ENCODE measurements at places on chromosomes 1 and 21.

DNA sequence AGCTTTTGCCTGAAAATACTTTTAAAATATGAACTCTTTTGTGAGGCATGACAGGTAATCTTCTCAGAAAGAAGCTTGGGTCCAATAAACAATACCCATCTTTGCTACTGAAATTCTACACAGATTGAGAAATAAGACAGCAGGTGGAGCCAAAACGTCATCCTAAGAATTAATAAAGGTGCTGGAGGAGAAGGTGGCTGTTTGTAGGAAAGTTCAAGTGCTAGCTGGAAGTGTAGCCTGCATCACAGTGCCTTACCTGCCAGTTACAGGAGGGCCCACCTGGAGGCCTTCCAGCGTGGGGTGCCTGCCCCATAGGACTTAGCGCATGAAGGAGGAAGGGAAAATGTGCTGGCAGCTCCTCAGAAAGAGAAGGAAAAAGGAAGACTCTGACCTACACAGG, 93.7 kb downstream of the TTC3 start:
- no peak for DNase-seq

GRCh38 chr1:8342325-8342724, 24.4 kb downstream of the SLC45A1 start:
- no peak for DNase-seq

GRCh38 chr21:45060089-45060488, 14.3 kb upstream of the ADARB1 start:
- DNase-seq = no peak

DNA sequence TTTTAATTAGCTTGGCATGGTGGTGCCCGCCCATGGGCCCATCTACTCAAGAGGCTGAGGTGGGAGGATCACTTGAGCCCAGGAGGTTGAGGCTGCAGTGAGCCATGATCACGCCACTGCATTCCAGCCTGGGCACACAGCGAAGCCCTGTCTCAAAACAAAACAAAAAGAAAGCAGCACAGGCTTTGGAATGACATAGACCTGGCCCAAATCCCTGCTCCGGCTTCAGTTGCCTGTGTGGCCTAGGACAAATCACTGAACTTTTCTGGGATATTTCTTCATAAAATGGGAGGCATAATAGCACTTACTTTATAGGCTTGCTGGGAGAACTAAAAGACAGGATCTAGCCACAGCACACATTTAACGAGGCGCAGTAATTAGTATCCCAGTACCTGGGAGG, 2.4 kb downstream of the PEAR1 start:
- no peak for DNase-seq

GRCh38 chr21:31193761-31194160, 150.3 kb downstream of the TIAM1 start:
- no peak for DNase-seq

- DNase-seq = peak; percentile 99
Measured at GRCh38 chr1:31154632-31155215, 85.0 kb downstream of the NKAIN1 start.

GRCh38 chr1:50989694-50990093, 19.6 kb downstream of the CDKN2C start:
- DNase-seq = no peak

All from HEK293T (cell line).